ENCODE measurements at places on chromosomes 1 and 21.

GRCh38 chr1:204359474-204360255 is at the start of gene PLEKHA6:
Gene PLEKHA6 (minus strand): TSS chr1:204359929. CDS start chr1:204273727, 86,202 bp downstream.
- peak; percentile 16 for DNase-seq

- DNase-seq: no peak
Measured at GRCh38 chr21:32733356-32733755, 5.5 kb upstream of the SYNJ1 start.

GRCh38 chr1:12756768-12757413 is 10.9 kb downstream of the CFAP107 start:
- DNase-seq: no peak

GRCh38 chr21:40140675-40141074 is 273.4 kb downstream of the PCP4 start:
- DNase-seq: no peak
